ENCODE measurements at places on chromosomes 11 and 22. TPM values are rescaled to one million over a fixed set of nuclear protein-coding genes. Genes with fewer than 3 reads are reported as not detected.

Gene NNMT
- not detected for total RNA-seq

Gene APOA4
- not detected for total RNA-seq

Gene ABTB2
- total RNA-seq = 5.3 TPM

Gene MS4A4A
- total RNA-seq = not detected

- H3K27ac ChIP-seq = no peak overlapping the region
- H3K4me1 ChIP-seq = no peaks in the 10 kb centered on the region
- no peaks in the 10 kb centered on the region for H3K36me3 ChIP-seq
Observed at GRCh38 chr22:20199413-20199842, 48.6 kb upstream of the CCDC188 start.

DNA sequence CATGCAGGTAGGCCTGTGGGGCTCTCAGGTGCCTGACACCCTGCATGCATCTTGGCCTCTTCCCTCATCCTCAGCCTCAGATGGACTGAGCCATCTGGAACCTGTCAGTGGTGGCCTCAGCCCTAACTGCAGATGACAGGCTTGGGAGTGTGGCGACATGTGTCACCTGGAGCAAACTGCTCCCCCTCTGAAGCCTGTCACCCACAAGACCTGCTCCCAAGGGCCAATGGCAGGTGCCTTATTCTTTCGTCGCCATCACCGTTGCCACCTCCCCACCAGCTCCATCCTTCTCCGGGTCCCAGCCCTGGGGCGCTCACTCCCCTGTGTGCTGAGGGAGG lies 3.6 kb upstream of the SEPTIN5 start:
- no peak overlapping the region for H3K27ac ChIP-seq
- DNase-seq = no peak
- H3K4me1 ChIP-seq = no peaks in the 10 kb centered on the region
- H3K27me3 ChIP-seq = no peaks in the 10 kb centered on the region
- no peak overlapping the region for H3K4me3 ChIP-seq

- DNase-seq = peak; percentile 41
- no peak overlapping the region for H3K4me3 ChIP-seq
- no peaks in the 10 kb centered on the region for H3K27me3 ChIP-seq
- H3K27ac ChIP-seq = no peak overlapping the region
Observed at GRCh38 chr11:75574698-75575602, 12.9 kb downstream of the SERPINH1 start.

DNA sequence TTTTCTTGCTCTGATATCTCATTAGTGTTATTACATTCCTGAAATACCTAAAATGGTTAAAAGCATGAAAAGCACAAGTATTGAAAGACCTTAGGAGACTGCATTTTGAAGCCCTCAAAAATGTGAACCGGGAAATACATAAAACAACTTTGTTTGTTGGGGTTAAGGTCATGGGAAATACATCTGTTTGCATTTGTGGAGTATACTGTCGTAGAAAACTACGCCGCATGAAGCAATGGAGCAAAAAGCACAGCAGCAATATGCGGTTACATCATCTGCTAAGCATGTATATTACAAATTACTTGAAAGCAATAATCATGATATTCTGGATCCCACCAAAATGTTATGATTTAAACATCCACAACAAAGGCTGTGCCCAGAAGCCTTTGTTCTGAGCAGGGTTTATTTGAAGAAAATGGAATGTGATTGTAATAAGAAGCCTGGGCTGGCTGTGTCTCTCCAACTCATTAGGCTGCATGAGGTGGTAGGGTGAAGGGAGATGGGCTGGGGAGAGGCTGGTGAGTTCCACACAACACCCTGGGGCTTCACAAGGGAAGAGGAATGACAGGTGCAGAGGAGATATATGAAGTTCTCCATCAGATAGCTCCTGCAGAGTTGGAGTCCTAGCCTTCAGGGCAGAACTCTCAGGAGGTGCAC lies 64.7 kb upstream of the LIN7C start:
- no peak for DNase-seq
- H3K4me1 ChIP-seq = no peaks in the 10 kb centered on the region
- H3K27ac ChIP-seq = no peak overlapping the region
- H3K27me3 ChIP-seq = no peaks in the 10 kb centered on the region

DNA sequence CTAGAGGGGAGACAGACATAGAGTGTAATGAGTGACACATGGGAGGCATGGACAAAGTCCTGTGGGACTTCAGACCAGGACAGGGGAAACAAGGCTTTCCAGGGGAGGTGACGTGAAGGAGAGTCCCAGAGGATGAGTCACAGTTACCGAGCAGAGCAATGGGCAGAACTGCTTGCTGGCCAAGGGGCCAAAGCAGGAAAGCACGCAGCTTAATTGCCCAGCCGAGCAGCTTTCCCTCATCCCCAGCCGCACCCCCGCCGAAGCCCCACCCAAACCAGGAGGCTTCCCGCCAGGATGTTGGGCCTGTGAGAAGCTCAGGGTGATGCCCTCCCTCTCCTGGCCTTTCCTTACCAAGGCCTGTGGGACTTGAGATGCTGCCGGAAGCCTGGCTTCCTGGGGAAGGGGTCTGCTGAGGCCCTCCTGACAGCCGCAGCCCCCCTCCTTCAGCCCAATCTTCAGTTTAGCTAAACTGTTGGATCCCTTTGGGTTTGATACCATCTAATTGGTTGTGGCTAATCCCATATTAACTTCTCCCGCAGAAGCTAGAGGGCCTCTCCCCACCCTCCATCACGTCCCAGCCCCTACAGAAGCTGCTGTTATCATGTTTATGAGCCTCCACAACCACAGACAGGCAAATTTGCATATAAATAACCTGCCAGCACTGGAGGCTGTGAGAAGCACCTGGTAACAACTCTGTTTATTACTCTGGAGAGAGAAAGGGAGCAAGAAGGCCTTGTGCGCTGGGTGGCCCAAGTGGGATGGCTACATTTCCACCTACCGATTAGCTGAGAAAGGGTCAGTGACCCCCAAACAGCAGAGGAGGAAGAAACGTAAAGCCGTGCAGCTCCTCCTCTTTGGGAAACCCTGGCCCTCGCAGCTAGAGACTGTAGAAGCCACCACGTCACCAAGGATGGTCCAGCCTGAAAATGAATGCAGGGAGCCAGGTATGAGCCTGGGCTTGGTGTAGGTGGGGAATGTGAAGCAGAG lies 80.0 kb downstream of the TRIM29 start:
- peaks cover 27% of the 10 kb centered on the region for H3K4me1 ChIP-seq
- DNase-seq = peak; percentile 89
- H3K4me3 ChIP-seq = peak overlapping the region; percentile 60
- no peaks in the 10 kb centered on the region for H3K27me3 ChIP-seq

GRCh38 chr11:76067099-76067498 lies 139.2 kb downstream of the WNT11 start:
- no peak for DNase-seq
- no peaks in the 10 kb centered on the region for H3K4me1 ChIP-seq
- H3K27ac ChIP-seq = no peak overlapping the region
- no peaks in the 10 kb centered on the region for H3K27me3 ChIP-seq
- no peak overlapping the region for H3K4me3 ChIP-seq
- H3K36me3 ChIP-seq = peaks cover 11% of the 10 kb centered on the region

DNA sequence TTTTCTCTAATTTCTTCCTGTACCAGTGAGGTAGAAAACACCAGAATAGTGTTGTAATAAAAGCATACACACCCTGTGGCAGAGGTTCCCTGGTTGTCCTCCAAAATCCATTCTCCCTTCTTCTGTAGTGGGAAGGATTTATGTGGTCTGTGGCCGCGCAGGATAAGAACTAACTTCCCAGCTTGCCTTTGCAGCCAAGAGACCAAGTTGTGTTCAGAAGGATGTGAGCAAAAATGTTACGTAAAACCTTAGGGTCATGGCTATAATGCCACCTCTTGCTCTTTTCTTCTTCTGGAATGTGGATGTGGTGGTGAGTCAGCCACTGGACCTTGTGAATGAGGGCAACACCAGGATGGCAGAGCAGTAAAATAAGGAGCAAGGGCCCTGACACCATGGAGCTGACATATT lies 28.4 kb downstream of the CCDC90B start:
- no peak for DNase-seq
- H3K4me1 ChIP-seq = no peaks in the 10 kb centered on the region
- no peaks in the 10 kb centered on the region for H3K36me3 ChIP-seq
- H3K4me3 ChIP-seq = no peak overlapping the region
- H3K27ac ChIP-seq = no peak overlapping the region

DNA sequence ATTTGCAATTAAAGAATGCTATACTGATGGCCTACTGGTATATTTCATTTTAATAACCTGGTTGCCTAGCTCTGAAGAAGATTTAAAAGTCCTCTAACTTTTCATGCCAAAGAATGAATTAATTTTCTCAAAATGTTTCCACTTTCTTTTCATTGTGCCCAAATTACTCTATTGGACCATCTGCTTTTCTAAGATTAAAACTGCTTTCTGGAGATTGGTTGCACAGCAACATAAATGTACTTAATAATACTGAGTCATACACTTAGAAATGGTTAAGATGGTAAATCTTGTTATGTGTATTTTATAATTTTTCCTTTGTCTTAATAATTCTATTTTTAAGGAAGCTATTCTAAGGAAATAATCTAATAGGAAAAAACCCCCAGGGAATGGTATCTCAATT lies 150.2 kb downstream of the SWAP70 start:
- no peak overlapping the region for H3K27ac ChIP-seq
- H3K4me3 ChIP-seq = no peak overlapping the region
- no peak for DNase-seq
- H3K27me3 ChIP-seq = no peaks in the 10 kb centered on the region
- no peaks in the 10 kb centered on the region for H3K4me1 ChIP-seq
- H3K36me3 ChIP-seq = peaks cover 4% of the 10 kb centered on the region

- H3K4me1 ChIP-seq = no peaks in the 10 kb centered on the region
- no peak overlapping the region for H3K27ac ChIP-seq
- no peak for DNase-seq
- peak overlapping the region; percentile 93 for H3K4me3 ChIP-seq
- H3K27me3 ChIP-seq = no peaks in the 10 kb centered on the region
Observed at GRCh38 chr11:77636731-77637344, 756 bp downstream of the CLNS1A start.

- peaks cover 24% of the 10 kb centered on the region for H3K36me3 ChIP-seq
- no peak overlapping the region for H3K27ac ChIP-seq
- peak overlapping the region; percentile 20 for H3K4me3 ChIP-seq
- DNase-seq = peak; percentile 82
- no peaks in the 10 kb centered on the region for H3K4me1 ChIP-seq
- no peaks in the 10 kb centered on the region for H3K27me3 ChIP-seq
Observed at GRCh38 chr22:44888491-44889254, 121.1 kb downstream of the PHF21B start.

GRCh38 chr11:22304337-22304961 lies 33.7 kb upstream of the SLC17A6 start:
- H3K4me3 ChIP-seq = no peak overlapping the region
- H3K36me3 ChIP-seq = no peaks in the 10 kb centered on the region
- no peak overlapping the region for H3K27ac ChIP-seq
- H3K27me3 ChIP-seq = no peaks in the 10 kb centered on the region
- DNase-seq = no peak
- H3K4me1 ChIP-seq = no peaks in the 10 kb centered on the region

GRCh38 chr11:78520230-78520629 lies 54.4 kb downstream of the NARS2 start:
- no peaks in the 10 kb centered on the region for H3K36me3 ChIP-seq
- no peaks in the 10 kb centered on the region for H3K4me1 ChIP-seq
- no peak overlapping the region for H3K4me3 ChIP-seq
- H3K27ac ChIP-seq = no peak overlapping the region
- DNase-seq = no peak

Data from H9 (cell line).